Activated CD8-positive, alpha-beta memory T cell treated with anti-CD3 and anti-CD28 coated beads for 1 hour (primary cell): ENCODE measurements at places on chromosomes 4 and X.
A peak's percentile ranks its signal among the peaks of the same experiment; 100 is the strongest.

- no peak for DNase-seq
Observed at GRCh38 chr4:157514711-157515110, 294.2 kb downstream of the GRIA2 start.

GRCh38 chrX:110384490-110384889, 25.8 kb downstream of the RTL9 start:
- DNase-seq = no peak

DNA sequence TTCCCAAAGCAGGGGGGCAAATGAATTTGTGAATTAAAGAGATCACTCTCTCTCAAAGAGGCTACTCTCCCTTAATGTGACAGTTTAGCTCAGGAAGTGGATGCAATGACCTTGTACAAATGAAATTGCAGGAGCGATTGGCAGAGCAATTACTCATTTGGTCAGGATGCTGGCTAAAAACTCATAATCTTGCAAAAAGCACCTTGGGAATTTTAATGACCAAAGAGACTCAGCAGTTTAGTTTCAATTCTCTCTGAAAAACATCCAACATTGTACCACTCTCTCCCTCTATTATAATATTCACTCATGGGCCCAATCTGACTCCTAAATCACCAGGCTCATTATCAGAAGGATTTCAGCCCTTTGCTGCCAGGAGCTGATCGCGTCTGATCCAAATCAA, 26.1 kb downstream of the PDGFC start:
- DNase-seq = no peak

DNA sequence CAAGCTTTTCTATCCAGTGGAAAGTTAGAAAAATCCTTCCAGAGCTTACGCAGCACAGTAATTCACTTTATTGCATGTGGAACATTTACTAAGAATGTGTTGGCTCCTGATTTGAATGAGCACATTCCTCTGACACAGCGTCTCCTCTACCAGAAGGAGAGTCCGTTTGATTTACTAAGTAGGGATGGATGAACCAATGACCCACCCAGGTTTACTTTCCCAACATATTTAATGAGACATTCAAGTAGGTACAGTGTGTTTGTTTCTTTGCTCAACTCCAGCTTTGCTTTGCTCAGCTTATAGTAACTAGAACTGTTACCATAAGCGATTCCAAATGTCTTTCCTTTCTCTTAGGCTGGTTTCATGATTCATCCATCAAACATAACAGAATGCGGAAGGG, 161.7 kb downstream of the SMARCA1 start:
- no peak for DNase-seq

DNA sequence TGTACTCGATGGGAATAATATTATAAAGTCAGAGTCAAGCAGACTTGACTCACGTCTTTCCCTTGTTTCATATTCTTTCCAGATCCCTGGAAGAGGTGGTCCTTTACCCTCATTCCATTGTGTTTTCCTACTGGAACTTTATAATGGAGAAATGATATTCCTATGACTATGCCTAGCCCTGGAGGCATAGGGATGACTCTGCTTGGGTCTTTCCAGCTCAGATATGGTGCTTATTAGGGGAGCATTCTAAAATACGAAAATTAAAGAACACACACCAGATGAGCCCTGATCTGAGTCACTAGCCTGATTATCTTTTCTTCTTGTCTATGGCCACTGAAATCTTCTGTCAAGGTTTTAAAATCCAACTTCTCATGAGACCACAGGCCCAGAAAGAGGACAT, 231.4 kb downstream of the ANKRD50 start:
- no peak for DNase-seq

- no peak for DNase-seq
Observed at GRCh38 chr4:77028246-77028645, 47.5 kb downstream of the CCNI start.

DNA sequence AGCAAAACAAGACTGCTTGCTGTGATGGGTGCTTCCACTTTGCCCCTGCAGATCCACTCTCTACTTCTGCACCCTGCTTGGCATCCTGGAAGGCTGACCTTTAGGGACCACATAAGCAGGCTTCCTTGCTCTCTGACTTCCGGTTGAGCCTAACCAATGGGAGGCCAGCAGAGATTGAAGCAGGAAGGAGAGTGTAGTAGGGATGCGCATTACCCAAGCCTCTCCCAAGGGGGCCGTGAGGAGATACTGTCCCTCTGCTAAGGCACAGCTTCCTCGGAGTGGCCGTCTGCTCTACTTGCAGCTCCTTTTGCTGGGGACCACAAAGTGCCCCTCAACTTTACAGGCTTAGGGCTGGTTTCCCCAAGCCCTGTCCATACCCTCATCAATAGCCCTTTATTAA, 624.3 kb upstream of the TENM3 start:
- no peak for DNase-seq

DNA sequence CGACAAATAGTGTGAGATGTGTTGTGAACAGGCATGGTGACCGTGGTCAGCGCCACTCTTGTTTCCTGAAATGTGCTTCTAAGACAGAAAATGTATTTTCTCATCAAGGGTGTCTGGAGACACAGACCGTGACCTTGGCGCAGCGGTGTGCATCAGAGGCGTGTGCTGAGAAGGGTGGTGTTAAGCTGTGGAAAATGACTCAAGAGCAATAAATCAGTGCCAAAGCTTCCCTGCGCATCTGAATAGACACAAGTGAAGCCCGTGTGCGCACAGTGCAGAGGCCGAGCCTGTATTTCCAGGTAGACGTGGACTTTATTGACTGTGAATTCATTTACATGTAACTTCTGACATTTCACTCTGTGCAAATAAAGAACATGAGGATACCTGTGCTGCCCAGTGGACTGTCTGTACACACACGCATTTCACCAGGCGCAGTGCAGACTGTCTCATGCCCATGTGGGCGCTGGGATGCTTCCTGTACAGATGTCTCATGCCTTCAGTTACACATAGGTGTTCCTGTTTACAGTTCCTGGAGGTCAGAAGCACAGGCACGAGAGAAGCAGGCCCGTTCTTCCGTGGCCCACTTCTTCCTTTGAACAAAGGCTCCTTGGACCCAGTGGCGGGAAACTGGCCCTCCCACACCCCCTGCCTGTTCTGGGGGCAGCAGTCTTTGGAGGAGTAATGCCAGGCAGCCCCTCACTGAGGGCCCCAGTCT, 31.9 kb downstream of the NSG1 start:
- no peak for DNase-seq

DNA sequence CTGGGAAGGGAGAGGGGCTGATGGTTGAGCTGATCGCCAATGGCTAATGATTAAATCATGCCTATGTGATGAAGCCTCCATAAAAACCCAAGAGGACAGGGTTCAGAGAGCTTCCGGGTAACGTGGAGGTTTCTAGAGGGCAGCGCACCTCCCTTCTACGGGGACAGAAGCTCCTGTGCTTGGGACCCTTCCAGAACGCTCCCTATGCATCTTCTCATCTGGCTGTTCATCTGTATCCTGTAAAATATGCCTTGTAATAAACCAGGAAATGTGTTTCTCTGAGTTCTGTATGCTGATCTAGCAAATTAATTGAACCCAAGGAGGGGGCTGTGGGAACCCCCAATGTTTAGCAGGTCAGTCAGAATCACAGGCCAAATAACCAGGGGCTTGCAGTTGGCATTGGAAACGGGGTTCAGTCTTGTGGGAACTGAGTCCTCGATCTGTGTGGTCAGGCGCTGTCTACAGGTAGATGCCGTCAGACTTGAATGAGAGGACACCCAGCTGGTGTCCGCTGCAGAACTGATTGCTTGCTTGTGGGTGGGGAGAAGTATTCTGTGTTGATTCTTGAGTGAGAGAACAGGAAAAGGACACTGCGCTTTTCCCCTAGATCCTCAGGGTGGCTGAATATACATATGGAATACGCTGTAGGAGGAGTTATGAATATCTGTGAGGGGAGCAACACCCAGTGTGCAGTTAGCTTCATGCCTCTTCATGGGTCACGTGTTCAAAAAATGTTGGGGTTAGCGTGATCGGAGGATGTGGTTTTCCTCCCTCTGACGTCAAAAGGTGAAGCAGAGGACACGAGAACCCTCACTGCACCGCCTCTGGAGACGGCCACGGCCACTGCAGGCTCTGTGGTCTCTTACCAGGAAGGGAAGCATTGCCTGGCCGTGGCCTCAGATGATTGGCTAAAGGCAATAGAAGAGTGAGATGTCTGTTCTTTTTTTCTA, 29.2 kb downstream of the HTT-AS start:
- peak; percentile 35 for DNase-seq

- no peak for DNase-seq
Observed at GRCh38 chrX:108167211-108167872, 75.8 kb downstream of the ATG4A start.

- no peak for DNase-seq
Observed at GRCh38 chr4:140296335-140297220, 76.9 kb upstream of the SCOC start.

DNA sequence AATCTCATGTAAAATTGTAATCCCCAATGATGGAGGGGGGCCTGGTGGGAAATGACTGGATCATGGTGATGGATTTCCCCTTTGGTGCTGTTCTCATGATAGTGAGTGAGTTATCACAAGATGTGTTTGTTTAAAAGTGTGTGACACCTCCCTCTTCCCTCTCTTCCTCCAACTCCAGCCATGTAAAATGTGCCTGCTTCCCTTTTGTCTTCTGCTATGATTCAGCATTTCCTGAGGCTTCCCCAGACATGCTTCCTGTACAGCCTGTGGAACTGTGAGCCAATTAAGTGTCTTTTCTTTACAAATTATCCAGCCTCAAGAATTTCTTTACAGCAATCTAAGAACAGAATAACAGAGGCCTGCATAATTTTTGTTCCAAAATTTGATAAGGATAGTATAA, 85.2 kb downstream of the ANAPC10 start:
- DNase-seq = no peak

DNA sequence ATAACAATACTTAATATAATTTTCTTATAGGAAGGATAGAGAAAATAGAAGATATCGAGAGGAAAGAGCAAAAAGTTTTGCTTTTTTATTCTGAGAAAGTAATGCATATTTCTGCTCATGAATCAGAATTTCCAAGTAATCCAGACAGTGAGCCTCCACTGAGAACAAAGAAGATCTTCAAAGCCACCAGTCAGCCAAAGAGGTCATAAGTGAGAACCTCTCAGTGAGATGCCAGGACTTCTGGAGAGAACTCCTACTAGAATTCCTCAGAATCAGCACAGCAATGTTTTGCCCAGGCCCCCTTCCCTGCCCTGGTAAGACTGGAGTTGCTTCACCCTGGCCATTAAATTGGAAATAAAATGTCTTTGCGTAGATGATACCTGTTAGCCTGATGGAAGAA, 254.4 kb upstream of the FAT4 start:
- DNase-seq = no peak

DNA sequence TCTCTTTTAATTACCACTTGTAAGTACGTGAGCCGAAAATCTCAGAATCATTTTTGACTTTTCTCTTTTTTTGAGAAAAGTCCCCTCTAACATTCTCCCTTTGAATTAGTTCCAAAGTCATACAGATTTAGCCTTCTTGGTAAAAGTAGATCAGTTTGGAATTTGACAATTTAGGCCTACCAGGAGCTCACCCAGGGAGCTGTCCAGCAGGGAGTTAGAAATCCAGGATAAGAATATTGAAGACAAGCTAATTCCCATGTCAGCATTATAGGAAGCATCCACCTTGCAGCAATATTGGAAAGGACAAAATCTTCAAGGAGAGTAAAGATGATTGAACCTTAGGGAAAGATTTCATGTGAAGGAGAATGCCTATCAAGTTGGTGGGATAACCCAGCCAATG, 352.2 kb upstream of the CPEB2 start:
- no peak for DNase-seq

DNA sequence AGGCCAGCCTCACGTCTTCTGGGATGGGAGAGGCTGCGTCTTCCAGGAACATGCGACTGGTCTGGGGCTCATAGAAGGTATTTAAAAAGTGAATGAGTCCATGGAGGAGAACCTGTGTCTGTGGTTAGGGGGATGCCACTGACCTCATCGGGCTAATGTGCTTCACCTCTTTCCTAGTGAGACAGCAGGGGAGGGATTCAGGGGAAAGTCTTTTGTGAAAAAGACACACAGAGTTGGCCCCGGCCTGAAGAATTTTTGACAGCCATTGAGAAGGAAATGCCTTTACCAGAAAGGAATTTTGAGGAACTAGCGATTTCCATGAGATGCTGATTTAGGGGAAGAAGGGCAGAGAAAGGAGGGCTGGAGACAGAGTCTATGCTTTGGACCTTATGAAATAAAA, 11.0 kb upstream of the C4orf50 start:
- no peak for DNase-seq

GRCh38 chr4:42751587-42751986, 94.7 kb upstream of the ATP8A1 start:
- no peak for DNase-seq

DNA sequence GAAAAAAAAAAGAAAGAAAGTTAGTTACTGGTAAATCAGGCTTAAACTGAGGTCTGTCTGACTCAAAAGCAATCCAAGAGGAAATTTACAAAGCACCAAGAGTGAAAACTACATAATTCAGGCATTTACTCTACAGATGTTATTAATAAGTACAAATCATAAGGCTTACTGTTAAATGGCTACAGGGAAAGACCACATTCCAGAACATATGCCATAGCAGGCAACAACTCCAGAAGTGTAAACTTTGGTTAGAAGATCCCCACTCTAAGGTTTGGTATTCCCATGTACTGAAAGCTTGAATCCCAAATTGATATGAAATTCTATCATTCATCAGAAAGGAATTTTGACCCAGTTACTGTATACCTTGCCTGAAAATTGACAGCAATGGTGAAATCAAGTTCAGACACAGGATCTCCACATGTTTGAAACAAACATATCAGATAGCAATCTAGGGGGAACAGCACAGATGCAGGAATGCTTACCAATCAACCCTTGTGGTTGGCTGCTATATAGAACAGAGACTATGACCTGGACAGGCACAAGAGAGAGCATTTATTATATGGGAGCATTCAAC, 6.6 kb downstream of the USP26 start:
- no peak for DNase-seq

GRCh38 chr4:14729282-14730000, 272.8 kb upstream of the CPEB2 start:
- DNase-seq = no peak

DNA sequence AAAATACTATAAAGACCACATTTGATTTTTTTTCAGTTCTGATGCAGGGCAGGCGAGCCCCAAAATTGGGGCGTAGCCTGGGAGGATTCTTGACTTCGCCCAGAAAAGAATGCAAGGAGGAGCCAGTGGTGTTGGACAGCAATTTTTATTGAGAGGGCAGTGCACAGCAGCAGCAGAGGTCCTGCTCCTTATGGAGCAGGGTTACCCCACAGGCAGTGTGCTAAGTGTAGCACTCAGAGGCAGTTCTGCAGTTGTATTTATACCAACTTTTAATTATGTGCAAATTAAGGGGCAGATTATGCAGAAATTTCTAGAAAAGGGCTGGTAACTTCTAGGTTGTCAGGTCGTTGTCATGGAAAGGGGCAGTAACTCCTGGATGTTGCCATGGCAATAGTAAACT, 69.9 kb downstream of the GASK1B start:
- no peak for DNase-seq

GRCh38 chrX:148947399-148947975, 447.1 kb downstream of the AFF2 start:
- no peak for DNase-seq

DNA sequence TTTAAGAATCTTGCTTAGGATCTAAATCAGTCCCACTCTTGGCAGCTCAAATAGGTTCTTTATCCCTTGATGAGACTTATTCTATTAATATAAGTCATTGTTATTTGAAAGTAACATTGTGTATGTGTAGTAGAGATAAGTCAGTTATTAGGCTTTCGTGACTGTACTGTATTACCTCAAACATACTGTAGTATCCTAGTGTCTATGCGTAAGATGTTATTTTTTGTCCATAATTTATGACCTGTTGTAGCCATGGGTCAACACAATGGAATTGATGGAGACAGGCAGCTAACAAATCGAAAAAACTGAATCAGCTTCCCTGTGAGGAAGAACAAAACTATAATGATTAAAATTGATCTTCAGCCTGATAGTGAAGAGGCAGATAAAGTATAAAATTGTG, 41.8 kb downstream of the CLCN3 start:
- no peak for DNase-seq
